ENCODE measurements at places on chromosomes 7 and 10. TPM values are rescaled to one million over a fixed set of nuclear protein-coding genes. Genes with fewer than 3 reads are reported as not detected.

GRCh38 chr7:43204081-43204480 is 91.6 kb downstream of the HECW1 start:
- no peak for DNase-seq

DNA sequence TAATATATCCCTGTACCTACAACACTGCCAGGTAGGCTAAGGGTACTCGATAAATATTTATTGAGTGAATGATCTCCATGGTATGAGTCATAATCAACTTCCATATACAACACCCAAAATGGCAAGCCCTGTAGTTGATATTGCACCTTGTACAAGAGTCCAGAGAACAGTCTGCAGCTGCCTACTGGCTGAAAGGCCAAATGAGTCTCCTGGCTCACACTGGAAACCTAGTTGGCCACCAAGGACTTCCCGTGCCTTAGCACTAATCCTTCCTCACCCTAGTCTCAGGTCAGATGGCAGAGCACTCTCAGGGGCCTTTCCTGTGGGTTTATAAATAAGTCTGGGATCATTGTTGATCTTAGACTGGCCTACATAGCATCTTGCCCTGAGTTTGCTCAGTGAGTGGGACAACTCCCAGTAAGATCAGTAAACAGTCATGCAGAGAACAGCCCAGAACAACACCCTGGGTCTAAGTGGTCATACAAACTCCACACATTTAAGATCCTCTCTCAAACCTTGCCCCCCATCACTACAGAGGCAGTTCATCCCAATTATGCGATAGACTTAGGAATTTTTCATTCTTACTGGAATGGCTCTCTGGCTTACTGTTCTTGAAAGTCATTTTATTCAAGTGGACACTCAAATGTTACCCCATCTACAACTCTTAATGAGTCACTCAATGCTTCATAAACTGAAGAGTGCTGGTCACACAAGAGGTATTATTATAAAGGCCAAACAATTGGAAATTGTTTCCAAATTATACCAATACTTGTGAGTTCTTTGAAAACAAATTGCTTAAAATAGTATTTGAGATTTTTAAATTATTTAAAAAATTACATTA is 14.7 kb upstream of the SLC16A9 start:
- DNase-seq: no peak

DNA sequence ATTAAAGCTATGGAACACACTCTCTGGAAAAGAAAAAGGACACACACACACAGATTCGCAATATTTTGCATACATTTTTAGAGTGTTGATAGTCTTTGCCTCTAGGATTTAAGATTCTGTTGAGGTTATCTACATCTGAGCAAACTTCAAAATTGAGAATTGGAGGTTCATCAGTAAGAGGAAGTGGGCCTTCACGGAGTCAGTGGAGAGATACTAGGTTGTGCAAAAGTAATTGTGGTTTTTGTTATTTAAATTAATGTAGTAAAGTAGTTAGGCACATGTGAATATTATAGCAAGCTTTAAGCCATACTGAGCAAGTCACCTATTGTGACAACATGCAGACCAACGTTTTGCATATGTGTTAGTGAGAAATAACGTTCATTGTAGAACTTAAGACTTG is 19.8 kb upstream of the NXPH1 start:
- DNase-seq: no peak

- no peak for DNase-seq
Measured at GRCh38 chr10:80110986-80111385, 21.5 kb upstream of the PLAC9 start.

GRCh38 chr10:114716811-114717404 is 58.8 kb upstream of the ABLIM1 start:
- DNase-seq: no peak

GRCh38 chr7:1839701-1840100 is 169.6 kb downstream of the ELFN1 start:
- no peak for DNase-seq

DNA sequence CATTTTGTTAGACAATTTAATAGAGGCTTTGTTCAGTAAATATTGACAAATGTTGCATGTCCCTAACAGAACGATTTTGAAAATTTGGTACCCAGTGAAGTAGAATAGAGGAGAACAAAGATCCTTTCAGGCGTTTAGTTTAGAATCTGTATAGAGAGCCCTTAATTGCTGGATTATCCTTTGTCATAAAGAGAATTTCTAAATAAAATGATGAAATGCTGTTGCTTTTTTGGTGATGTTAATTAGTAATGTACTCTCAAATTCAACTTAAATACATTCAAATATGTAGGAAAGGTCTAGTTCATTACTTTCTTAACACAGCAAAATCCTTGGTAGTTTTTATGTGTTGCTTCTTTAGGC is 1.2 kb downstream of the LUC7L2 start:
- DNase-seq: no peak

- no peak for DNase-seq
Measured at GRCh38 chr7:105230486-105230885, 158.2 kb downstream of the SRPK2 start.

DNA sequence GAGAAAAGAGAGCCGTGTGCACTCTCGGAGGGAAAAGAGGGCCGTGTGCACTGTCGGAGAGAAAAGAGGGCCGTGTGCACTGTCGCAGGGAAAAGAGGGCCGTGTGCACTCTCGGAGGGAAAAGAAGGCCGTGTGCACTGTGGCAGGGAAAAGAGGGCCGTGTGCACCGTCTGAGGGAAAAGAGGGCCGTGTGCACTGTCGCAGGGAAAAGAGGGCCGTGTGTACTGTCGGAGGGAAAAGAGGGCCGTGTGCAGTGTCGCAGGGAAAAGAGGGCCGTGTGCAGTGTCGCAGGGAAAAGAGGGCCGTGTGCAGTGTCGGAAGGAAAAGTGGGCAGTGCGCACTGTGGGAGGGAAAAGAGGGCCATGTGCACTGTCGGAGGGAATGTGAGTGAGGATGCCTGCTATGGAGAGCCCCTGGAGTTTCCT is 188.7 kb downstream of the DNAJB6 start:
- no peak for DNase-seq

- DNase-seq: no peak
Measured at GRCh38 chr10:1552881-1553670, 184.2 kb downstream of the ADARB2 start.

GRCh38 chr10:58817201-58817846 is 304.7 kb downstream of the BICC1 start:
- DNase-seq: no peak

GRCh38 chr7:102093599-102094315 is 192.9 kb upstream of the SH2B2 start:
- no peak for DNase-seq

DNA sequence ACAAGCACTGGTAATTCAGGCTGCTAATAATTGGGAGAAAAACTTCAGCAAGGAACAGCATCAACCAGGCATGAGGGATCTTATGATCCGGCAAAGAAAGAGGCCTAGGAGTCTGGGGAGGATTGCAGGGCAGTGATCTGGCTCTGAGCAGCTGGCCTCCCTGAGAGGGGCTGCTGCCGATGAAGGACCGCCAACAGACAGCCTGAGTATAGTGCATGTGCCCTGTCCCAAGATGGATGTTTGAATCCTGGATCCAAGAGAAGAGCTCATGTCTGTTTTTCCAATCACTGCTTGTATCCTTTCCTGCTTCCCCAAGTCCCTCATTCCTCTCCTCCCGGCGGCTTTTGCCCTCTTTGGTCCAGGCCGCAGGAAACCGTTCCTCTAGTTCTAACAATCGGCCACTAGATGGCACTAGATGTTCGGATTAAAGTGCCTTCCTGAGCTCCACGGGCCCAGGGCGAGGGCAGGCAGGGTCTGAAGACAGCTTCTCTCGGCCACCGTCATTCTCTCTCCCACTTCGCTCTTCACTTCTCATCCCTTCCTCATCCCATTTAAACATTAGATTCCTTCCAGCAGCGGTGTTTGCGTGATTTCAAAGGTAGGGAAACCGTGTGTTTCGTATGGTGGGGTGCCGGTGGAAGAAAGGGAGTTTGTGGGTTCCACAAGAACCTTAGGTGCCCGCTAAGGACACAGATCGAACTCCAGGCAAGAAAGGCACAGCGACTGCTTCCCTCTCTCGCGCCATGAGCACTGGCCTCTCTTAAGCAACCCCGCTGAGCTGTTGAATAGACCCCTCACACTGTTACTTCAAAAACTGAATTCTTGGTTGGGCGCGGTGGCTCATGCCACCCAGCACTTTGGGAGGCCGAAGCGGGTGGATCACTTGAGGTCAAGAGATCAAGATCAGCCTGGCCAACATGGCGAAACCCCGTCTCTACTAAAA is 82.4 kb downstream of the ADCYAP1R1 start:
- DNase-seq: peak; percentile 65

- DNase-seq: no peak
Measured at GRCh38 chr10:96325719-96326373, 21.6 kb downstream of the DNTT start.

GRCh38 chr10:5281356-5281755 is 83.4 kb upstream of the UCN3 start:
- DNase-seq: no peak

DNA sequence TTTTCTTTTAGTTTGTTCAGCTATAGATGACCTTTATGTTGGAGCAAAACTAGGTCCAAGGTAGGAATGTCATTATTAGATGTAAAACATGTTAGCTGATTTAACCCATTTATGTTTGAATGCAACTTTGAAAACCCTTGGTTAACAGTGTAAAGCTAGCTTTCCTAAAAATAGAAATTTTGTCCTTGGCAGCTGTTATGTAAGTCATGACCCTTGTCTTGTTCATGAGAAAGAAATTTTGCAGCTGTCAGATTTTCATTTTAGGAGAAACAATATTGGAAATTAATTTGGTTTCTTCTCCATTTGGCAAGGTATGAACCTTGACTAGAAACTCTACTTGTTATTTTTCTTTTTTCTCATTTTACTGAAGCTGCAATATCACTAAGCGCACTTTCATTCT is 23.9 kb upstream of the CCAR1 start:
- DNase-seq: no peak

GRCh38 chr7:24024276-24025068 is 259.5 kb upstream of the NPY start:
- DNase-seq: no peak

GRCh38 chr10:50362547-50363125 is 111.3 kb upstream of the ASAH2 start:
- no peak for DNase-seq

DNA sequence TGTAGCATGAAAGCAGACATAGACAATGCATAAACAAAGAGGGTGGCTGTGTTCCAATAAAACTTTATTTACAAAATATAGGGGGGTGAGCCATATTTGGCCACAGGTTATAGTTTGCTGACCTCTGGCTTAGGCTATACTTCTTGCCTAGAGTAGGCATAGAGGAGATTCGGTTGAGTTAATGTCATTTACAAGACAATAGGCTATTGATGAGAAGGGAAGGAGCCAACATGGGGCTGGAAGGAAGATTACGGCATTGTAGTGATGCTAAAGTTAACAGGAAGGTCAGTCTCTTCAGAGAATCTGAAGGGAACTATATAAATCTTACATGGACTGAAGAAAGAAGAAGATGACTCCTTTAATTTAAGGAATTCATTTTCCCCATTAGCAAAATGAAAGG is 463.5 kb downstream of the HTR7 start:
- DNase-seq: no peak

GRCh38 chr10:79056361-79056735 is 12.4 kb upstream of the ZMIZ1 start:
- no peak for DNase-seq

- no peak for DNase-seq
Measured at GRCh38 chr10:94370501-94370900, 7.8 kb upstream of the NOC3L start.

GRCh38 chr7:148905093-148905666 is 21.1 kb upstream of the EZH2 start:
- no peak for DNase-seq

DNA sequence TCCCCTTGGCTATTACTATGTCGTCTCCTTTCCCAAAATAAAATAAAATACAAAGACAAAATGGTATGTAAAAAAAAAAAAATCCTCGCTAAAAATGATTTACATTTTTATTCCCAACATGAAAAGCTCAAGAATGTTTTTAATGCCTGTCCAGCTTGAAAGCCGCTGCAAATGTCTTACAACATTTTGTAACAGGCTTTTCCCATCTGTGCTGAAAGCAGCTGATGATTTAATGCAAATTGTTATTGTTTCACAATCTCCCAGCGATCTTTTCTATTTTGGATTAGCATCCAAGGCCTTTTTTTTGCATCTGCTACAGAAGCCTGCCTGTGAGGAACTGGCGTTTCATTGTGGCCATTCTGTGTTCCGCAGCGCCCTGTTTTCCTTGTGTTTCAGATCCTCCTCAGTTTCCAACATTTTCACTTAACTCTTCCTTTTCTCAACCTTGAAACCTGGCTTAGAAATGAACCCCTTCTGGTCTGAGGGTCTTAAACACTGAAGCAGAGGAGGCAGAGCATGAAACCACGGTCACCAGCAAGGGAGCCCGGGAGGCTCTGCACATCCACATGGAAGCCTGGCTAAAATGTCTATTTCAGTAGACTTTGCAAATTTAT is 712.1 kb downstream of the PARD3 start:
- DNase-seq: no peak

GRCh38 chr7:10723832-10724231 is 249.8 kb upstream of the PHF14 start:
- DNase-seq: no peak

DNA sequence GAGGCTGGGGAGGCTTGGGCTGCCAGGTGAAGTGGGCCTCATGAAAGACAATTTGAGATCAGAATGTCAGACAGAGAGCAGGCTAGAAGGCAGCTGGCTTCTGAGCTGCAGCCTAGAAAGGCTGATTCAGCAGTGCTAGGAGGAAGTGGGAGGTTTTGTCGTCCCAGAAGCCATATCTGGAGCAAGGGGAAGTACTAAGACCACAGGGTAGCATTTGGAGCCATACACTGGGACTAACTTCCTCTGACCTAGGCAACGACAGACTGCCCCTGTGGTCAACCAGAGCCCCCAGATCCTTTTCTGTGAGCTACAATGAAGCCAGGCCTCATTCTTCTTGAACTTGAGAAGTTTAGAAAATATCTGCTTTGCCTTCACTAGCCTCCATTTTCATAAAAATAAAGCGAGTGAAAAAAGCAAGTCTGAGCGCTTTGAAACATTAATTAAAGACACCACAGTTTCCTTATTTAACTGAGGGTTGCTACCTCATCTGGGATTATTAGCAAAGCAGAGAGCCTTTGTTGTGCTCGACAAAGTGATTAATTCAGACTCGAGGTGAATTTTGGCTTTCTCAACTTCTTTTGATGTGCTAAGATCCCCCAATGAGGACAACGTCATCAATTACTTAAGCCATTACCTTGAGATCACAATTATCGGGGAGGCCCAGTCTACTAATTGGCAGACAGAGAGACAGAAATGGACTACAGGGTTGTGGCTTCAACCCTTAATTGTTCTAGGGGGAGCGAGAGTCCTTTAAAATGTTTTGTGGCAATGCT is 26.6 kb downstream of the TBXAS1 start:
- no peak for DNase-seq

Gene CACNA2D1
- total RNA-seq: 17.4 TPM

Gene TET1
- total RNA-seq: 5.7 TPM

Gene ADRB1
- total RNA-seq: 0.13 TPM

Gene SH2D4B
- not detected for total RNA-seq

Gene CALU
- total RNA-seq: 48.9 TPM

Gene SEMA3D
- 5.1 TPM for total RNA-seq

Gene GPAM
- 6.2 TPM for total RNA-seq

Gene HHEX
- 5.2 TPM for total RNA-seq

Gene ELAPOR2
- 4.8 TPM for total RNA-seq

Gene RGS10
- total RNA-seq: 15.4 TPM

Gene APBB1IP
- total RNA-seq: 1.8 TPM

Gene RSPH10B2
- total RNA-seq: not detected

Gene CREB5
- 0.71 TPM for total RNA-seq

Gene EPO
- not detected for total RNA-seq

All from ovary (tissue), 10 donors.